ENCODE measurements at places on chromosomes 1 and 21. TPM values are rescaled to one million over a fixed set of nuclear protein-coding genes. Genes with fewer than 3 reads are reported as not detected.

CYP4A22 gene
- not detected for total RNA-seq

- no peak overlapping the region for H3K4me3 ChIP-seq
- H3K27ac ChIP-seq = no peak overlapping the region
- H3K36me3 ChIP-seq = peaks cover 18% of the 10 kb centered on the region
- H3K4me1 ChIP-seq = no peaks in the 10 kb centered on the region
- no peak for DNase-seq
Measured at GRCh38 chr1:168279253-168279652, 1.4 kb upstream of the TBX19 start.

DNA sequence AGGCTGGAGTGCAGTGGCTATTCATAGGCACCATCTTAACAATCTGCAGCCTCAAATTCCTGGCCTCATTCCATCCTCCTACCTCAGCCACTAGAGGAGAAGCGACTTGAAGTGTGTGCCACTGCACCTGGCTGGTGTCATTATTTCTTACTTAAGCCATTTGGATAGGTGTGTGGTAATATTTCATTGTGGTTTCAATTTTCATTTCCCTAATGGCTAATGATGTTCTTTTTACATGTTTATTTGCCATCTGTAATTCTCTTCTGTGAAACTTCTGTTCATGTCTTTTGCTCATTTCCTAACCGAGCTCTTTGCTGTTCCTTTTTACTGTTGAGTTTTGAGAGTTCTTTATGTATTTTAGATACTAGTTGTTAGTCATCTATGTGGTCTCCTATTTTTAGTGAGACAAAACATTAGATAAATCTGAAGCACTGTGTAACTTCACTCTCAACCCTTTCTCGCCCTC is 66.8 kb downstream of the SLC27A3 start:
- H3K27me3 ChIP-seq = no peaks in the 10 kb centered on the region
- H3K27ac ChIP-seq = peak overlapping the region; percentile 18
- no peak overlapping the region for H3K4me3 ChIP-seq
- H3K36me3 ChIP-seq = peaks cover 13% of the 10 kb centered on the region
- DNase-seq = no peak
- H3K4me1 ChIP-seq = peaks cover 26% of the 10 kb centered on the region

DNA sequence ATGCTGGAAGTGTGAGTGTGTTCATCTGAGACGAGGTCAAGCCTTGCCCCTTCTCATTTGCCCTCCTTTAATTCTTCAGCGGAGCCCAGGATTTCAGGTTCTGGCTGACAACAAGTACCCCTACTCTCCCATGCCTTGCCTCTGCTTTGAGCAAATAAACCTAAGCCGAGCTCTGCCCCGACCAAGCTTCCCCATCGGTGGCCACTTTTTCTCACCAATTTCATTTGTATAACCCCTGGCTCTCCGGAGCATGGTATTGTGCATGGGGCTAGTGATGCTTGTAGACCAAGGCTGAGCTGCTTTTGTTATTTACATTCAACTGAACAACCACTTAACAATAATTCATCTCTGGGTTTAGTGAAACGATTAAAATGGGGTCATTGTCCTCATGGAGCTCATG is 100.2 kb upstream of the RAB3GAP2 start:
- no peak for DNase-seq
- no peaks in the 10 kb centered on the region for H3K4me1 ChIP-seq
- no peak overlapping the region for H3K4me3 ChIP-seq
- H3K27ac ChIP-seq = no peak overlapping the region
- H3K36me3 ChIP-seq = no peaks in the 10 kb centered on the region

- H3K36me3 ChIP-seq = peaks cover 3% of the 10 kb centered on the region
- no peaks in the 10 kb centered on the region for H3K27me3 ChIP-seq
- H3K4me3 ChIP-seq = no peak overlapping the region
- H3K4me1 ChIP-seq = no peaks in the 10 kb centered on the region
Measured at GRCh38 chr1:193916452-193916851, 730.0 kb upstream of the B3GALT2 start.
